ENCODE measurements at places on chromosomes 2 and 18. TPM values are rescaled to one million over a fixed set of nuclear protein-coding genes. Genes with fewer than 3 reads are reported as not detected.

GRCh38 chr2:43309935-43310334 lies 83.5 kb upstream of the ZFP36L2 start:
- no peak for DNase-seq

GRCh38 chr2:111054791-111055691 lies 65.7 kb upstream of the BCL2L11 start:
- no peak for DNase-seq

- no peak for DNase-seq
Measured at GRCh38 chr18:53984021-53984420, 240.4 kb downstream of the MBD2 start.

DNA sequence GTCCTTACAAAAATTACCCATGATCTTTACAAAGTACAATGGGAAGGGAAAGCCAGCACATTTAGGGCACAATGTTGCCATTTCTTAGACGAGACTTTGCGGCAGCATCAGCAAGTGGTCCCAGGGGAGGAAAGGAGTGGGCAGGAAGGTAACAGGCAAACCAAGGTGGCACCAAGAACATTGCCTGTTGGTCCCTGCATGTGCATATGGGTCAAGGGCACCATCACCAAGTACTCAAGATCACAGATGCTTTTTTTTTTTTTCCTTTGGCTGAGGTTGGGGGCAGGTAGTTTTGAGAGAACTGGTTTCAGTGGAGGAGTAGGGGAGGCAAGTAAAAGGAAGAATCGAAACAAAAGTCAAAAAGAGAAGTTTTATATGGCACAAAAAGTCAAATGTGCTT lies 752 bp upstream of the CYTIP start:
- no peak for DNase-seq

GRCh38 chr18:33446604-33447003 lies 6.1 kb upstream of the CCDC178 start:
- DNase-seq: no peak

DNA sequence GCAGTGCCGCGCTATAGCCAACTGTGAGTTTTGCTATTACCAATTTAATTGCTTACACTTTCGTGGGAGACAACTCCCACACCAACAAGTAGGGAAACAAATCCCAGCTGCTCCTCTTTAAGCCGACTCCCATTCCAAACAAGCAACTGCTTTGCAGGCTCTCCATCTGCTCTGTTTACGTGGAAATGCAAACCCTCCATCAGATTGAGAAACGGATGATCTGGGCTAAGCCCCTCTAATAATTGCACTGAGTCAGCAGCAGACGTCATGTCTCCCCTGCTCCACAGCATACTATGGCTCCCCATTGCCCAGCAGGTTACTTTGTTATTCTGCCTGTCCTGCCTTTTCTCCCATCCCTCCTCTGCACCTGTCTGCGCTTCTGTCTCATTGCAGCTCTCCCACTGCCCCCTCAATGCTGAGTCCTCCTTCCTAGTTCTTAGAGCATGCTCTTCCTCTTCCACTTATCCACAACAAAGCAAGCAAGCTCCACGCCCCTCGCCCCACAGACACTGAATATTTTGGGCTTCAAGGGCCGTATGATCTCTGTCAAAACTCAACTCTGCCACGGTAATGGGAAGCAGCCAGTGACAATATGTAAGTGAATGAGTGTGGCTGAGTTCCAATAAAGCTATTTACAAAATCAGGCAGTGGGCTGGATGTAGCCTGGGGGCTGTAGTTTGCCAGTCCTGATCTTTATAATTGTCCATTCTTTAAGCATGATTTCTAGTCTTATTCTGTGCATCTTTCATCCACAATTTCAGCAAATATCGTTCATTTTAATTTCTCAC lies 39.5 kb upstream of the ARL4C start:
- DNase-seq: no peak

- no peak for DNase-seq
Measured at GRCh38 chr2:238391042-238391689, 35.6 kb upstream of the ASB1 start.

DNA sequence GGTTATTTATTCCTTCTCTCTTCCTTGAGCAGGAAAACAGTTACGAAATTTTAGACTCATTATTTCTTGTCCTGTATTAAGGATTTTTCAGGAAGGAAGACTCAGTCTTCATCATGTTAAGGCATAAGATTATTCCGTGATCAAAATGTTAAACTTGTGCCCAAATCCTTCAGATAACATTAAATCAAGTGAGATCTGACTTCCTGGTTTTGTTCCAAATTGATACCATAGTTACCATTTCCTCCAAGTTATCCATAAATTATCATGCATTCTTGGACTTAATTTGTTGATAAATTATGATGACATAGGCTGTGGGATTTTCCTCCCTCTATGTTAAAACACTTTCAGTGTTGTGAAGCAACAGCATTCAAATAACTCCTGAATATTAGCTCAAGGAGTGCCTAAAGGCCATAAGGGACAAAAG lies 31.9 kb downstream of the EFEMP1 start:
- no peak for DNase-seq

DNA sequence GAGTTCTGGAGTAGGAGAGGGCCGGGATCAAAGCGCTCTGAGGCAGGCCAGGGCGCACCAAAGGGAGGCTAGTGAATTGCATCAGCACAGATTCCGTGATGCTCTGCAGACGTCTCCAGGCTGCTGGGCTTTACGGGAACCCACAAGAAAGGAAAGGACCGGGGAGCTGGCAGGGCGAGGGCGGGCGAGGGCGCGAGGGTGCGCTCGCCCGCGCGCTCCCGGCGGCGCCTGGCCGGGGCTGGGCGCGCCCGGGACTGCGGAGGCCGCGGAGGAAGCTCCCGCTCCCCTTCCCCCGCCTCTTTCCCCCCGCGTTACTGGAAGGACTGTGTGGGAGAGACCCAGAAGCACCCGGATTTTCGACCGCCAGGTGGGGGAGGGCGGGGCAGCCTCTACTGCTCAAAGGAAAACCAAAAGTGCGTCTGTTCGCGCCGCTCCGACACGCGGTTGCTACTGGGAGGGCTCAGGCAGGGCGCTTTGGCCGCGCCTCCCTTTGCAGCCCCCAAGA lies 2.4 kb upstream of the FOSL2 start:
- peak; percentile 75 for DNase-seq

DNA sequence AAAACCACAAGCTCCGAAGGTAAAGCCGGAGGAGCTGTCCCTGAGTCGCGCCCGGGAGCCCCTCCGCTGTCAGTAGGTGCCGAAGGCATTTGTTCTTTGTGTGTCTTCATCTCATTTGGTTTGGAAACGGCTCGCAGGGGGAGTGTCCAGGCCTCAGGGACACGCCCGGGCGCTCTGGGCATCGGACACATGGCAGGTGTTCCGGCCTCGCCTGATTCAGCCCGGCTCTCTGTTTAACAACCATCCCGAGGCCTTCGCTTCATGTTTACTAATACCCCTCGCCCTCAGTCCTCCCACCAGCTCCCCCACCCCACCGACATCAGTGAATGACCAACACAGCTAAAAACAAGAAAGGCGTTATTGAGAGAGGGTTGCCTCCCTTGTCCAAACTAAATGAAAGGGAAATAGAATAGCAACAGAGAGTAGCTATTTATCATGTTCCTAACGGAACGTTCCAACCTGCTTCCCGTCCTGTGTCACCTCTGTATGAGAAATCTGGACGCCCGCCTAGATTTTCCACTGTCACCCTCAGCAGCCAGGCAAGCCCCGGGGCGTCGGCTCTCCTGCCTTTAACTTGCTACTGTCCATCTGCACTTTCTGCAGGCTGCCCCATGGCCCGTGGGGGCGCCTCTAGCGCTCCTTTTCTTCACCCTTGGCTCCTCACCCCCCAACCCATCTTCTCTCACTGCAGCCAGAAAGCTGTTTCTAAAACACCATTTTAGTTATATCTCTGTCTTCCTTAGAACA lies 73.9 kb downstream of the MYCN start:
- no peak for DNase-seq

DNA sequence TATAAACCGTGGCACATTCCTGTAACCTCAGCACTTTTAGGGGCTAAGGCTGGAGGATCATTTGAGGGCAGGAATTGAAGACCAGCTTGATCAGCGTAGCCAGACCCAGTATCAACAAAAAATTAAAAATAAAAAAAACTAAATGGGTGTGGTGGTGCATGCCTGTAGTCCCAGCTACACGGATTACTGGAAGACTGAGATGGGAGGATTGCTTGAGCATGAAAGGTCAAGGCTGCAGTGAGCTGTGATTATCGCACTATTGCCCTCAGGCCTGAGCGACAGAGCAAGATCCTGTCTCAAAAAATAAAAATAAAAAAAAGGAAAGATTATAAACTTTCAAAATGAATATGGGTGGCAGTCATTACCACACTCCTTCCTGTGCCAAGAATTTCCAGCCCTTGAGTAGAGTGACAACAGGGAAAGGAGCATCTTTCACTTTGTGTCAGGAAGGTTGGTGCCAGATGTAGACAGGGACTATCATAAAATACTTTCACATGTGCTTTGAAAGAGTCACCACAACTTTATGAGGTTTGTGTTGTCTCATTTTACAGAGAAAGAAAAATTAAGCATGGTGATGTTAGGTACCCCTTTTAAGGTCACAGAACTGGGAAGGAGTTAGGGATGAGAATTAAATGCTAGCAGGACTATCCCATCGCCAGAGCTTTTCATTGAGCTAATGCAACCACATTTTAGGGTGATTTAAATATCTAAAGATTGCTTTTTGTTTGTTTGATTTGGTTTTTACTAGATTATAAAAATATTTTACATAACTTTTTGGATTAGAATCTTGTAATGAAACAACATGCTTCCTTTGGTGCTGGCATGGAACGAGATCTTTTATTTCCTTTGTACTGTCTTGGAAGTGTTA lies 1617.4 kb upstream of the ACVR2A start:
- no peak for DNase-seq

GRCh38 chr2:95306336-95306895 lies 9.3 kb downstream of the KCNIP3 start:
- DNase-seq: no peak

DNA sequence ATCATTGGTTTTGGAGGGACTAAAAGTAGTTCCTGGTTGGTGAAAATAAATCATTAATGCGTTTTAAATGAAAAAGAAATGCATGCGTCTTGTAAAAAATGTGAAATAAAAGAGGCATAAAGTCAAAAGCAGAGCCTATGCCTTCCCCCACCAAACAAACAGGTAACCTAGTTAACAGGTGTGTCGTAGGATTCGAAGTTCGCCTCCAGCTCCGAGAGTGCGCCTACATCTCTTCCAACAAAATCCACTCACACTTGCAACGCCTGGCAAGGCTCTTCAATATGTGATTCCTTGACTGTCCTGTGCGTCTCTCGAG lies 677 bp upstream of the SMAD4 start:
- no peak for DNase-seq

- no peak for DNase-seq
Measured at GRCh38 chr2:191049728-191050639, 36.0 kb upstream of the STAT1 start.

DNA sequence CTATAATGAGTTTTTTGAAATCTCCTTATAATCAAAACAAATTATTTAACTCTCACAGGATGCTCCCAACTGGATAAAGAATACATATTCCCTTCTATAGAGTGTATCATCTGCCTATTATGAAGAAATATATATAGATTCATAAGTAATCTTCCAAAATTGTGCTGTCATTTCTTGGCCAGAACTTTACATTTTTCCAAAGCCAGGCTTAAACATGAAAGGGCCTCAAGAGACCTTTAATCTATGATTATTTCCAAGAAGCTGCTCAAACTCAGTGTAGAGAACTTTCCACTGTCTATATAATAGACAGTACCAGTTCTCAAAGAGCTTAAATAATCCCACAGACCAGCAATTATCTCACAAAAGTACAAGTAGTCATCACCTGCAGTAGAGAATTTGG lies 211.0 kb downstream of the AKAIN1 start:
- DNase-seq: no peak

DNA sequence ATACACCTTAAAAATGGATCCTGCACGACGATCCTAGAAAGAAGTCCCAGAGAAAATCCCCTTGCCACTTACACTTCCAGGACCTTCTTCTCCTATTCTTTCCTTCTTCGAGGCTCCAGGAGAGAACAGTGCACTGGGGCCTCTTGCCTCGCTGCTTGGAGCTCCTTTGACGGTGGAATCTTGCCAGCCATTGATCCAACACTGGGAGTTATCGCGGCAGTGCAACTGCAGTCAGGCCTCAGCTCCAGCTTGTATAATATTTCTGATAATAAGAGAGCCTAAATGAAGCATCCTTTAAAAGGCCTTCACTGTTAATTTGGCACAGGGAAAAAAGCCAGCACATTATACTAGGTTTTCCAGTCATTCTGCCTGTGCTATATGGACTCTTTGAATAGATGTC lies 216.9 kb upstream of the PARD3B start:
- DNase-seq: no peak

DNA sequence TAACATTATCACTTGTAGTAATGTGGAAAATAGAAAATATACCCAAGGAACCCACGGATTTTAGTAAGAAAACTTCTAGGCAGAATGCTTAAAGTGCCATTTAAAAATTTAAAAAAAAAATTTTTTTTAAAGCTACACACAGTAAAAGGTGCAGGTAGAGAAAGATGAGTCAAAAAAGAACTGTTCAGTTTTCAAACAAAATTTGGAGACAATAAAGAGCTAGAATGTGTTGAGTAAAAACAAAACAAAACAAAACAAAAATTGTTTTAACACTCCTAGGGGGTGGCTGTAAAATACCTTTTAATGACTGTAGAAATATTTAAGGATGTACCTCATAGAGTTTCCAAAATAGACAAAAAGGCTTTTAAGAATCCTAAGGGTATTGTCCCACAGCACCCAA lies 212.0 kb downstream of the TGIF1 start:
- DNase-seq: no peak

GRCh38 chr2:134950886-134951285 lies 32.3 kb downstream of the CCNT2 start:
- DNase-seq: no peak

DNA sequence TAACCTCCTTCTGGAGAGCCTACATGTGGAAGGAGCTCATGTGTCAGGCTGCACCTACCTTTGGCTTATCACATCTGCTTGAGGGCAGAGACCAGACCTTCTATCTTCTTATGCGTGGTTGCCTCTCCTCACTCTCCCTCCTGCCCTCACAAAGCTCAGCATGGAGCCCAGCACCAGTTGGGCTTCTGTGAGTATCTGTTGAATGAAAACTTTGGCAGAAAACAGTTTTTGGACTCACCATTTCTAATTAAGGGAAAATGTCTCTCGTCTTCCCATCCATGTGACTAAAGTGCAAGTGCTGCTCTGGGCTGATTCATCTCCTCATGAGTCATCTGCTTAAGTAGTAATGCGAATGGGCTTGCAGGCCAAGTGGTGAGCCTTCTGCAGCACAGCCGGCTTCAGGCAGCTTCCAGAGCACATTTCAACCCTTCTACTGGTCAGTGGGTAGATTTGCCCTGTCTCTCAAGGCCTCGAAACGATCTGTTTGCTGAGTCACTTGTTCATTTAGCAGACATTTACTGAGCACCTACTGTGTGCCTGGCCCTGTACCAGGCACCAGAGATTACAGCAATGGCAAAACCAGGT lies 102.6 kb downstream of the VSNL1 start:
- no peak for DNase-seq

Gene ZAP70
- total RNA-seq: 0.22 TPM

Gene FEV
- not detected for total RNA-seq

Gene KCNG2
- 0.15 TPM for total RNA-seq

Gene CCDC178
- total RNA-seq: 0.11 TPM

Gene C2orf15
- 6.2 TPM for total RNA-seq

Gene IL37
- total RNA-seq: 0.55 TPM

Gene IMPA2
- total RNA-seq: 69.1 TPM

Measured in H9 (cell line).